ENCODE measurements at places on chromosomes 2 and 18.

DNA sequence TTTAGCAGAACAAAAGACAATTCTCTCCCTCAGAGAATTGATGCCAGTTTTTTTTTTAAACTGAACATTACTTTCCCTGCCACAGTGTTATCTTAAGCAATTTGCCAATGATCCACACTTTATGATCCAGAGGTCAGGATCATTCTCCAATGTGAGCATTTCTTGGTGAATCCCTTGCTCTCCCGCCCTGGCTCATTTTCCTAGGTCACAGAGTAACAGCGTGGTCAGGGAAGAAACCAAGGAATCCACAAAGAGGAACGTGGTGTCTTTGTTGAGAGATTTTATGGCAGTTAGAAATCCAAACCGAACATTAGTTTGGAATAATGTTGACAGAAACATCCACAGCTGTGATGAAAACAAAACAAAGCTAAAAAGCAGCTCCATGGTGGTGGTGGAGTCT, 250.3 kb downstream of the TTC32 start:
- DNase-seq, result no peak

DNA sequence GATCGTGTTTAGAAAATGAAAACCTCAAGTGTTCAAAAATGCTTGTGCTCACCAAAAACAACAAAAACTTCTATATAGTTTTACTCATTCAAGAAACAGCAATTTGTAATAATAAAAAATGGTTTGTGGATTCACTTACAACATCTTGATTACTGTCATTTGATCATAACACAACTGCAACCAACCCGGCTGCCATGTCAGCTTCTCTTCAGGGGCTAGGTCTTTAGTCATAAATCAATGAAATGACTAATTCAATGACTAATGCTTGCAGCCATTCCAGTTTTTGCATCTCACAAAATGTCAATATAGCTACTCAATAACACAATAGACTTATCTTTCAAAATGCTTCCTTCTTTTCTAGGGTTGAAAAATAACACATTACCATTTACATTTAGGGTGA, 128.0 kb downstream of the OLA1 start:
- DNase-seq, result no peak

DNA sequence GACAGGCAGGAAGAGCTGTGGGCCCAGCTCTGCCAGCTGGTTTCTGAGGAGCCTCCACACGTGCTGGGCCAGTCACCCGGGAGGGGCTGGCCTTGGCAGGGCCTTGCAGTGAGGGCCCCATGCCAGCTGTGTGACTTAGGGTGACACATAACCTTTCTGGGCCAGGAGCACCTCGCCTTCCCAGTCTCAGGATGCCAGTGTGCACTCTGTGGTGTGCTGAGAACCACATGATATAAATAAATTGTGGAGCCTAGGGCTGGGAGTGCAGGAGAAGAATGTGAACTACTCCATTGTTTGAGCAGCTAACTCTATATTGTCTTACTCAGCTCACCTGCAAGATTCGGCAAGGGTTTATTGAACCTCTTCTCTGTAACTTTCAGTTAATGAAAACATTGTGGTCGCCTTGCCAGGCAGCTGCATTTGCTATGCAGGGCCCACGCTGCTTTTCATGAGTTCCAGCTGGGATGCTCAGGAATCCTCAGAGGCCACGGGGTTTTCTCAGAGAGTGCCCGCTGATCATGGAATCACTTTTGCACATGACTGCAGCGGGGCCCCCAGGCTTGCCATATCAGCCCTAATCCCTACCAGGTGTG, 222.3 kb downstream of the SH3RF3 start:
- DNase-seq, result no peak

DNA sequence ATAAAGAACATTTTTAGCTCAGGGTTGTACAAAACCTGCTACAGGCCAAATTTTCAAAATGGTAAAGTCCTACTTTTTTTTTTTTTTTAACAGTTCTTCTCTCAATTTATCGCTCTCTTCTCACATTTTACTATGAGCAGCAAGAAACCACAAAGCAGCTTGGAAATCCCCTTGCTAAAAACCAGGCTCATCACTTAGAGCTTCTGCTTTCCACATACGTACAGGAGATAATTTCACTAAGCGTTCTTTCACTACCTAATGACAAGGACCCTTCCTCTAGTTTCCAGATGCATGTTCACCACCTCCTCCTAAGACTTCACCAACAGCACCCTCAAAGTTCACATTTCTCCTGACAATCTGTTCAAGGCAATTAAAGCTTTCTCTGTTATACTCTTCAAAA, 294.9 kb upstream of the CYRIA start:
- no peak for DNase-seq

DNA sequence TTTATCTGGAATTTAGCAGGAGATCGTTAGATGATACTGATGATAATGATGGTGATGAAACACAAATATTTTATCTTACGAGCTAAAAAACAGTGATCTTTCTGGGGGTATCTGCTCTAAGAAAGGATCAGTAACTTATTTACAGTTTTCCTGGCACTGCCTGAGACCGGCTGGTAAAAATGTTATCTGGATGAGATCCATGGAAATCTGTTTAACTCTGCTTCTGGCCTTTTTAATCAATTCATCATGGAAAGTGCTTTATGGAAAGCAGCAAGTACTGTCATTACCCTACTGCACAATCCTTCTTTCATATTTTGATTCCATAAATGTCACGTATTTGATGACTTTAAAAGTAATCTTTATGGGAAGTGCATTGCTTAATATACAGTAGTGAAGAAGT, 612.7 kb upstream of the GCFC2 start:
- DNase-seq, result no peak

- DNase-seq, result no peak
These were observed 417.4 kb downstream of the TNS1 start for GRCh38 chr2:217585362-217585761.

GRCh38 chr18:65298422-65298821, 452.4 kb upstream of the CDH7 start:
- no peak for DNase-seq

- DNase-seq, result no peak
These were observed 139.7 kb downstream of the BCL11A start for GRCh38 chr2:60413814-60414168.

DNA sequence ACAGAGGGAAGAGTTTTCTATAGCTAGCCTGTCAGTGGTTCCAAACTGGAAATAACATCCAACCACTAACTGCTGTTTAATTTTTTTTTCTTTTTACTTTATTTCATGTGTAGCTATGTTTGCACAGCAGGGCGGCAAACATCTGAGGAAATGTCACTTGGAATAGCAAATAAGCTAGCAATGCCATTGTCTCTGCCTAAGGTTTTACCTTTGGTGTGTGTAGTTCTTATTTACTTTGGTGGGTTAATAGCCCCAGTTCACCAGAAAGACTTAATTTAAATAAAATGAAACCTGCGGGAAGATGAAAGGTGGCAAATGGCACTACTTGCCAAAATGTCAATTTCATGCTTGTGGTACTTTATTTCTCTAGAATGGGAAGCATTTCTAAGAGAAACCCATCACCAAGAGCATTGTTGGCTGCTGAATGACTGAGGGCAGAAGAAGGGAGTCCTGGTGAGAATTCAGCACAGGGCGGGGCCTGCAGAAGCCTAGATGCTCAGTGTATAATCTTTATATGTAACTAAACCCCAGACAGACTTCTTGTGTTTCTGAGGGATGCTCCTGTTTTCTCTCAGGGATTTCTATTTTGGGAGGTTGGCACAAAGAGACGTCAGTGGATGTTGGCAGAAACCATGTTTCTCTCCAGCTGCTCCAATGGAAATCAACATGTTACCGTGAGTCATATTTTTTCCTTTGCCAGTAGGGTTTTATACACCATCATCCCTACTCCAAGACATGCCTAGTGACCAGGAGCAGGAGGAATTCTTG, 300.4 kb upstream of the NT5C1B start:
- no peak for DNase-seq

GRCh38 chr18:70420146-70420898, 131.5 kb downstream of the SOCS6 start:
- DNase-seq, result no peak

DNA sequence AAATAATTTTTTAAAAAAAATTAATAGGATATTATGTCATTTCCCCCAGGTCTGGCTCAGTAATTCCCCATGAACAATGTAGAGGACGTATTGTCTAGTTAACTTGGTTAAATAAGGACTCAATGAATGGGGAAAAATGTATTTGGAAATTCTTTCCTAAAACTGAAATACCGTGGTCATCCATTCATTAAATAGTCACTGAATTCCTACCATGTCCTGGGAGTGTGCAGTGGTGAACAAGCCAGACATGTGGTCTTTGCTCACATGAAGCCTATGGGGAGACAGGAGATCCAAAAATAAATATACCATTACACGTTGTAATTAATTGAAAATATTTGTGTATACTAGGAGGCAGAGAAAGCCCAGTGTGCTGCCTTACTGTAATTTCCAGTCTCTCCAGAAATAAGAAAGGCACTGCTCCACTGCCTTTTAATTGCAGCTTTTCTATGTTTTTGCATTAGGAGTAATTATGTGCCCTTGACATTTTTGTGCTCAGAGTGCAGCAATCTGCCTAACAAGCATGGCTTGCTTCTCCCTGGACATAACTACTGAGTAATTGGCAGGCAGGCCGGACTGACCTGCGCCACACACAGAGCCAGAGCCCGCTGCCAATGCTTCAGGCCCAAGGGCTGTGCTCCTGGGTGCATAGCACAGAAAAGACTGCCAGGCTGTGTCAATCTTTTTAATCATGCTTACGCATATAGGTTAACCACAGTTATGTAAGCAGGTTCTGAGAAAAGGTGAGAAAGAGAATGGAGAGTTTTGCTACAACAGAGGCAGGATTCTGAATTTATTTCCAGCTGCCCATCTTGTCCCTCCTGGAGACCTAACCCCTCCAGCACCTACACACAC, 22.2 kb upstream of the TTC39C start:
- DNase-seq, result no peak

DNA sequence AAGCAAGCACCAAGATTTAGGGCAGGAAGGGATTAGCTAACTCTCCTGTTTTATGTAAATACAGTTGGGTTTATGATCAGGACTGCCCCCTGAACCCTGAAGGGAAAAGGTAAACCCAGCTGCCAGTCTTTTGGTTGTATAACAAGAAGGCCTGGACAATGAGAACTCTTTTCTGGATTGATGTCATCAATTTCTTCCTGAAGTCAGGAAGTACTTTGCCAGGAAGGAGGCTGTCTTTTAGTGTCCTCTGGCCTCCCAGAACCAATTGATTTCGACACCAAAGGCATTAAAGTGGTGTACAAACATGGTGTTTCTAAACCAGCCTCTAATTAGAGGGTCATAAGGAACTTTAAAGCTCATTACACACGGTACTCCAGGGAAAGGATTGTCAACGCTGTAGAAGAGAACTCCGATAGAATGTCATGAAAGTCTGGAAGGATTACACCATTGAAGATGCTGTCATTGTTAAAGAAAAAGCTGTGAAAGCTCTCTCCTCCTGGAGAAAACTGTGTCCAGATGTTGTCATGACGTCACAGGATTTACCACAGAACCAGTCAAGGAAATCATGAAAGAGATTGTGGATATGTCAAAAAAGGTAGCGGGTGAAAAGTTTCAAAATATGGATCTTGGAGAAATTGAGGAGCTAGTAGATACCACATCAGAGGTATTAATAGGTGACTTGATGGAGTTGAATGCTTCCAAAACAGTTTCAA, 78.8 kb downstream of the ANKRD12 start:
- DNase-seq, result no peak

DNA sequence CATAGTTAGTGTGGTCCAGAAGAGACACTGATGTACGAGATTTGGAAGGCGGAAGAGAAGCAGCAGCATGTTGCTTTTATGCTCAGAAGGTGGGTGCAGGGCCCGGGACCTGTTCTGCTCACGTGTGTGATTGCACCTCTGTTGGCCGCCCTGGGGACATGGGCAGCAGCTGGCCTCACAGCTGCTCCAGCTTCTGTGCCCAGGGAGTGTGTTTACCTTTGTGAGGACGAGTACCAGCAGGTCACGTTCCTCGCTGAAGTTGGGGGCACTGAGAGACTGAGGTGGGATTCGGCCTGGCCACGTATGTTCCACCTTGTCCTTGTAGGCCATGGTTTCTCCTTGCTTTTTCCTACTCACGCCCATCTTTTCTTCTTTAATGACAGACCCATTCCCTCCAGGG, 86.3 kb downstream of the PMAIP1 start:
- DNase-seq, result no peak

DNA sequence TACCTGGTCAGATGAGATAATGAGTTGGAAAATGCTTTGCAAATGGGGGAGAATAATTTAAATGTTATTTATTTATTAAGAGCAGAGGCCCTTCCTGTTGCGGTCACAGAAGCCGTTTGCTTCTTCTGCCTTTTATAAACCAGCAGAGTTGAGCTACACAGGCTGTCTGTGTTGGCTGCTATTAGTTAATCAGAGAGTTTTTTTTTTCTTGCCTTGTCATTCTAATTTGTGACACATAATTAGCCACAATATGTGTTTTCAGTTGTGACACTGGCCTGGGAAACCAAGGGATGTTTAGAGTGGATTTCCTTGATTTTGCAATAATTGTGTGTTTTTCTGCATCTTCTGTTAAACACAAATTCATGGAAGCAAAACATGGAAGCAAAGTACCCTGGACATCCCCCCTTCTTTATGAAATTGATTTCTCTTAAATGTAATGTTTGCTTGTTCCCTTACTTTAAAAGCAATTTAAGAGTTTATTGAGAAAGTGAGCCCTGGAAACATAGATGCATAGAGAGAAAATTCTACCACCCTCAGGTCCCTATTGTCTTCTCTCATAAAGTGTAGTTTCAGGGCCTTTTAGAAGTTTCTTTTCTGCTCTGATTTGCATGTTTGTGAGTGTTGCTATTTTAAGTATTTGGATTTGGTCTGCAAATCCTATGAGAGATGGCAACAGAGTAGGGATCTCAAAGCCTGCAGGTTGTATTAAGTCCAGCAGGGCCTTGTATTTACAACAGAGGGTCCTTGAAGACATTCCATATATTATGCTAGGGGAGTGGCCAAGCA, 22.8 kb upstream of the IL37 start:
- DNase-seq, result no peak

GRCh38 chr2:20427931-20428526, 18.8 kb upstream of the RHOB start:
- no peak for DNase-seq

- DNase-seq, result no peak
These were observed 30.1 kb upstream of the PNO1 start for GRCh38 chr2:68127358-68128242.

GRCh38 chr2:147923846-147924245, 79.0 kb downstream of the ACVR2A start:
- DNase-seq, result no peak
